CD4-positive, alpha-beta T cell treated with Interleukin-4 for 1 hour (primary cell): ENCODE measurements at places on chromosomes 6 and 20.
A peak's percentile ranks its signal among the peaks of the same experiment; 100 is the strongest.

- DNase-seq = no peak
Measured at GRCh38 chr20:35902545-35902941, 51.8 kb downstream of the SCAND1 start.

GRCh38 chr6:28134015-28134414 lies 7.7 kb upstream of the ZKSCAN8 start:
- DNase-seq = peak; percentile 51

GRCh38 chr6:43355862-43356590 lies 13.4 kb downstream of the ZNF318 start:
- no peak for DNase-seq

- no peak for DNase-seq
Measured at GRCh38 chr6:44065443-44066140, 61.7 kb downstream of the MRPL14 start.

DNA sequence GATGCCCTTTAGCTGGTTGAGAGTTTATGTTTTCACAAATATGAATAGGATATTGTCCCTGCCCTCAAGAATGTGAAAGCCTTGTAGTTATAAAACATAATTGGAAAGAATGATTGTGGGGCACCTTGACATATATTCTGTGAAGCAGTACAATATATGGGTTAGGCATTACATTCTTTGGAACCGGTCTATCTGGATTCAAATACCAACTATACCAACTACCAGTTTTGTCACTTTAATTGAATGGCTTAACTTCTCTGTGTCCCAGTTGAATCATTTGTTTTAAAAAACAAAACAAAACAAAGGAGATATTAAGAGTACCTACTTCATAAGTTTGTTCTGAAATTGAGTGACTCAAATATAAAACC lies 146.5 kb downstream of the TBC1D32 start:
- DNase-seq = no peak

DNA sequence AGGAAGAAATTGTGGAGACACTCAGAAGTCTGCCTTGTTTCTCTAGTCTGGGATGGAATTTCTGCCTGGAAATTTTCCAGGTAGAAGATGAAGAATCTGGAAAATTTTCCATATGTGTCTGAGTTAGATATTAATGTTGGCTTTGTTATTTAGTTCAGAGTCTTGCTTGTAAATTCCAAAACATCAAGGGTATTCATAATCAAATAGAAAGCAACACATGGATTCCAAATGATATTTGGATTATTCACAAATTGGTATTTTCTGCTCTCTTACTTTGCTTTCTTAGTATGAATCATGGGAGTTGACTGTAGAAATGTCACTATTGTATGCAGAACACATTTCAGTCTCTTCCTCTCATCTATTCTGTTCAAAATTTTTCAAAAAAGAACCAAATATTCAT lies 116.0 kb downstream of the GRIK2 start:
- DNase-seq = no peak

GRCh38 chr6:13235339-13235738 lies 93.0 kb downstream of the TBC1D7 start:
- DNase-seq = no peak

- DNase-seq = no peak
Measured at GRCh38 chr20:15107931-15108330, 770.5 kb upstream of the FLRT3 start.

GRCh38 chr6:152750694-152751093 lies at the start of gene VIP:
Gene VIP, plus strand, starts transcription at chr6:152750797. Its CDS starts 1,381 bp downstream, at chr6:152752178.
- no peak for DNase-seq

- no peak for DNase-seq
Measured at GRCh38 chr6:138959521-138959920, 28.5 kb downstream of the REPS1 start.

DNA sequence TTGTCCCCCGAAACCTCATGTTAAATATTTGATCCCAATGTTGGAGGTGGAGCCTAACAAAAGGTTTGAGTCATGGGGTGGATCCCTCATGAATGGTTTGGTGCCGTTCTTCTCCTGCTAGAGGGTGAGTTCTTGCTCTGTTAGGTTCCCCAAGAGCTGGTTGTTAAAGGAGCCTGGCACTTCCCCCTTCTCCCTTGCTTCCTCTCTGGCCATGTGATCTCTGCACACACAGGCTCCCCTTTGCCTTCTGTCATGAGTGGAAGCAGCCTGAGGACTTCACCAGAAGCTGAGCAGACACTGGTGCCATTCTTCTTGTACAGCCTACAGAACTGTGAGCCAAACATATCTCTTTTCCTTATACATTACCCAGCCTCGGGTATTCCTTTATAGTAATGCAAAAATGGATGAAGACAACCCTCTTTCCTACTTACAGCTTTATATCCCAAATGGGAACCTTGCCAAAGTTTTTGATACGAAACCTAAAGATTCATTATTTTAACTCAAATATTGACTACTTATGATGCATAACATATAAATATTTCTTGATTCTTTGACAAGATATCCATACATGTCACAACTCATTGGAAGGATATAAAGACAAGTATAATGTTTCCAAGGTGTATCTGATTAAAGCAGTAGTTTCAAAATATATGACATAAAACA lies 61.0 kb downstream of the RNF182 start:
- no peak for DNase-seq

DNA sequence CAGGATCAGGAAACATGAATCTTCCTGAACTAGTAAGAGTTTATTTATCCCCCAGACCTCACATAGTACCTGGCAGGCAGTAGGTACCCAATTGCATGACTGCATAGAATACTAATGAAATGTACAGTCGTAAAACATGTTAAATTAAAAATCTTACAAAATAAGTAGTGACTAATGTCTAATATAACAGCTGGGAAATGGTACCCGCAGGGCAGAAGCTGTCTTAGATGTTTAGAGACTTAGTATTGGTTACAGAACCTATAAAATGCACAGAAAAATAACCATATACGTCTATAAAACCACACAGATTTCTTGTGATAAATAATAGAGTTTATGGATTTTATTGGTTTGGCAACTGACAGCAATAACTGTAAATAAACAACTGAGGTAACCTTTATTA lies 139.1 kb upstream of the GMDS start:
- DNase-seq = no peak

DNA sequence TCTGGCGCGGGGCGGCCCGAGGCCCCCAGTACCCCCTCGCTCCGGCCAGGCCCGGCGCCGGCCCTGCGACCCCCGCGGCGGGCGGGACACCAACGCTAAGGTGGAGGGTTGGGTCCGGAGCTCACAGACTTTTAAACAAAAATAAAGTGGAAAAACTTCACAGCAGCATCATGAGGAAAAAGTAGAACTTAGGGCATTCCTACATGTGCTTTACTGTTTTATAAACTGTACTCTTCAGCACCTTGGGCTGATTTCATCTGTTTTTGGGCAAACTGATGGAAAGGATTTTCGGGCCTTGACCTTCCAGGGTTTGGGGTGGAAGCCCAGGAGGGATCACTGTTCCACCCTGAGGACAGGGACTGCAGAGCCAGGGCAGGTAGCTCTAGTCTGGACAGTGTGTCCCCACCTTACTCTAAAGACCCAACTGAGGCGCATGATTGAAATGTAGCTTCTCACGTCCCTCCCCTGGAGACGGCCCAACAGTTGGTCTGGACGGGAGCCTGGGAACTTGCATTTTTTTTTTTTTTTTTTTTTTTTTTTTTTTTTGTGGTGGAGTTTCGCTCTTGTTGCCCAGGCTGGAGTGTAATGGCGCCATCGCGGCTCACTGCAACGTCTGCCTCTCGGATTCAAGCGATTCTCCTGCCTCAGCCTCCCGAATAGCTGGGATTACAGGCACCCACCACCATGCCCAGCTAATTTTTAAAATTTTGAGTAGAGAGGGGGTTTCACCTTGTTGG lies 740 bp downstream of the NELFCD start:
- peak; percentile 22 for DNase-seq

DNA sequence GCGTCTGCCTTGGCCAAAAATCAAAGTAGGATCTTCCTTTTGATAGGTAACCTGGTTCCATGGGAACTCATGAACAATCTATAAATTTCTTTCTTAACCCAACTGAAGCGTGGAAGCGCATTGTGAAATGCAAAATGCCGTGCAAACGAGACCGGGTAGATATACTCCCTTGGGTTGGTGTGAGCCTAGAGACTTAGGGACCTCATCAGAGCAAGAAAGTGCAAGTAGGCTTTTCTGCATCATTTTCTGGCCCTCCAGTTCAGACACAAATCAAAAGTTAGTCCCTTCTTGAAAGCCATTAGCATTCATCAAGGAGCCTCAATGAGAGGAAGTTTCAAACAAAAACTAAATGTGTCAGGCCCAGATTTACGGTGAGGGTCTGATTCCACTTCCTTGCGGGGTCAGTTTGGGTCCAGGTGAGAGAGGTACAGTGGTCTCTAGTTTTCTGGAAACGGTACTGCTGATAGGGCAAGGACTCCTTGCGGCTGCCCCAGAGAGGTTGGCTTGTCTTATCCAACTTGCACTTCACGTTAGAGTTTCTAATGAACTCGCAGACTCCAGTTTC lies 5.3 kb upstream of the ZNF184 start:
- no peak for DNase-seq

GRCh38 chr6:144580771-144581170 lies 295.6 kb downstream of the UTRN start:
- DNase-seq = no peak

DNA sequence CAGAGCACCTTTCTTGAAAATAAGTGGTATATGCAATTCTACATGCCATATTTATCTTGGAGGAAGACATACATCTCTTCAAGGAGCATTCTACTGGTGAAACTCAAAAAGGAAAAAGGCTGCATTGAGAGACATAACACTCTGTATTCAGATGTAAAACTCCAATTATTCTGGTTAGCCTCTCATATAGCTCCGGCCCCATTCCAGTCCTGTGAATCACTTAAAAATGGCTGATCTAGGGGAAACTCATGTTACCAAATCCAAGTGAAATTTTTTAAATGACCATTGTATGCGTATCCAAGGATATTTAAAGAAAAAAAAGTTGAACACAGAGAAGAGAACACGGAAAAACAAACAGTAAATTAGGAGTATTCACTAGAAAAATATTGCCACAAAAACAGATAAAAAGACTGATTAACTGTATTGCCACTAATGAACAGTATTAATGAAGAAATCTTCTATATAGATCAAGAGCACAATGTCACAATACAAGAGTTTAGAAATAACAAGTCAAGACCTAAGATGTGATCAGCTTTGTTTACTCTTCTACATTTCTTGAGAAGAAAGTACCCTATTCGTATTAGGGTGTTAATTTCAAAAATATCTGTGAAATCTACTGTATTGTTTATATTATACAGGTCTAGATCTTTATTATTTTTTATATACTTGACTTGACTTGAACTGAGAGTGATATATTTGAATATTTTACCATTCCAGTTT lies 124.5 kb upstream of the GJE1 start:
- no peak for DNase-seq

- no peak for DNase-seq
Measured at GRCh38 chr6:168537540-168537884, 96.5 kb downstream of the SMOC2 start.

DNA sequence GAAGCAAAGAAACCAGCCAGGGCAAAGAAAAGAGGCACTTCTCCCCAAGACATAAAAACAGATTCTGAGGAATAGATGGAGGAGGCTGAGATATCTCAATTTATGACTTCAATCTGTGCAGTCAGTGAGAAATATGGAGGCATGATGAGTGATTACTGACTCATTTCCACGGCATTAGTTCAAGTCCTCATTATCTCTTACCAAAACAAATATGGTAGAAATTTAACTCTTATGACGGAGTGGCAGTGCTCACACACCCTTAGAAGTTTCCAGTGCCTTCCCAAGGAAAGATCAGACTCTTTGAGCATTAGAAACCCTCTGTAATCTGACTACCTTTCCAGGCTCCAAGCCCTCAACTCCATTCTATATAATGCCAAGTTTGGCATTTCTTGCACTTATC lies 364.1 kb downstream of the ARHGAP18 start:
- no peak for DNase-seq

GRCh38 chr6:81847866-81848265 lies 95.4 kb upstream of the TENT5A start:
- DNase-seq = no peak

- DNase-seq = no peak
Measured at GRCh38 chr6:105680131-105680530, 277.2 kb upstream of the PREP start.

DNA sequence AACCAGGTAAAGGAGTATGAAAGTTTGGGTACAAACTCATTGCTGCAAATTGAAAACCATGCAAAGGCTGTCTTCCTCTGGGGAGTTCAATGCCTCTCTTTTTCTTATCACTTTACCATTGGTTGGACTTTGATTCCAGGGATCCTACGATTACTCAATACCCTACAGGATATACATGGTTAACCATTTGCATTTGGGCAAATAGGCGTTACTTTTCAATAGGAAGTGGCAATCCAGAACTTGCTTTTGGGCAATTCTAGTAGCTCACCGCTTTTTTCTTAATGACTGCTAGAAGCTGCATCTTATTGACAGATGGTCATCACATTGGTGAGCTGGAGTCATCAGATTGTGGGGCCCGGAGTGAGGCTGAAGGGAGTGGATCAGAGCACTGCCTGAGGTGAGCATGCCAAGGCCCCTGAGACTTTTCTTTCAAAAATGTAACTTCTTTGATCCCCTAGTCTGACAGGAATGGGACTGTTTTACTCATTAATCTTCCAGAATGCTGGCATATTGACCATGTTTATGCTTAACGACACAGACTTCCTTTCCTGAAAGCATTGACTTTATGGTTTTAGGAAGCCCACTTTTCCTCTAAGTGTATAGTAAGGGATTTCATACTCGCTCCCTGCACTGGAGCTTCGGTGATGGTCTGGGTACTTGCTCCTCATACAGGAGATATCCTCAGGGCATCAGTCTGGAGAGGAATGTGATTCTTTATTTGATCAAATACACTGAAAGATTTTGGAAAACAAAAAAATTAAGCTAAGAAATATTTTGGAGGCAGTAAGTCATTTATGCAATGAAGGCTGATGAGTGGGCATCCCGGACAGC lies at the start of gene CCR6:
Gene CCR6 (plus strand): TSS at position 270 of the 831 bp plus-strand sequence. CDS start 13,039 bp downstream, outside the sequence.
- DNase-seq = no peak

GRCh38 chr6:136732889-136733288 lies 59.4 kb downstream of the MAP3K5 start:
- no peak for DNase-seq

DNA sequence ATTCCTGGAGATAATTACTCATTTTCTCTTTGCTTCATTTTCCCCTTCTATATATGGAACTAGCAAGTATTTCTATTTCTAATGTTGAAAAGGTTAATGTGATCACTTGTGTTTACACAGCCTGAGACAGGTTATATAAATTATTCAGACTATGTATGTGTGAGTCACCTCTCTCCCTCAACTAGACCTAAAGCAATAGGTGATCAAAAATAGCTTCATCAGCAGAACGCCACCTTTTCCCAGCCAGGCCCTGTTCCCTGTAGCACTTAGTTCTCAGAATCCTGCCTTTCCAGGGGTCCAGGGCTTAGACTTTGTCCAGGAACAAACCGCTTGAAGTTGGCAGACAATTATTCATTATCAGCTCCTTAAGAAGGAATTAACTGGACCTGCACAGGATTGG lies 125.3 kb upstream of the EXOC2 start:
- DNase-seq = no peak

DNA sequence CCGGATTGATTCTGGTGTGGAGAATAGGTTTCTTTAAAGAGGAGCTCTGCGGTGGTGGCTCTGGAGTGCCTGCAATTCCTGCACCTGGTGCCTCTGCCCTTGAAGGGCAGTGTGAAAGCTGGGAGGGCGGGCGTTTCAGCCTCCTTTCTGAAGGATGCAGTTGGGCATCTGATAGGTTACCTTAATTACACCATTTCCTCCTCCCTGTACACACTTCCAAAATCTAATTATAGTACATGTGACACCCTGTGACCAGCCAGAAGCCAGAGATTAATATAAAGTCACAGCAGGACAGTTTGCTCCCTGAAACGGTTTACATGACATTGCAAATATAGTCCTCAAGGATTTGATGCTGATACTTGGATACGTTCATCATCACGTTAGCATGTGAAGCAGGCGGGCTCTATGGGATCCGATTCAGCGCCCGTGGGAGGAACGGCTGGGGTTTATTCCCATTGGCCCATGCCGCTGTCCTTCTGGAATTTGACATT lies 548.2 kb downstream of the QKI start:
- DNase-seq = no peak
